ENCODE measurements at places on chromosomes 3 and 15.

DNA sequence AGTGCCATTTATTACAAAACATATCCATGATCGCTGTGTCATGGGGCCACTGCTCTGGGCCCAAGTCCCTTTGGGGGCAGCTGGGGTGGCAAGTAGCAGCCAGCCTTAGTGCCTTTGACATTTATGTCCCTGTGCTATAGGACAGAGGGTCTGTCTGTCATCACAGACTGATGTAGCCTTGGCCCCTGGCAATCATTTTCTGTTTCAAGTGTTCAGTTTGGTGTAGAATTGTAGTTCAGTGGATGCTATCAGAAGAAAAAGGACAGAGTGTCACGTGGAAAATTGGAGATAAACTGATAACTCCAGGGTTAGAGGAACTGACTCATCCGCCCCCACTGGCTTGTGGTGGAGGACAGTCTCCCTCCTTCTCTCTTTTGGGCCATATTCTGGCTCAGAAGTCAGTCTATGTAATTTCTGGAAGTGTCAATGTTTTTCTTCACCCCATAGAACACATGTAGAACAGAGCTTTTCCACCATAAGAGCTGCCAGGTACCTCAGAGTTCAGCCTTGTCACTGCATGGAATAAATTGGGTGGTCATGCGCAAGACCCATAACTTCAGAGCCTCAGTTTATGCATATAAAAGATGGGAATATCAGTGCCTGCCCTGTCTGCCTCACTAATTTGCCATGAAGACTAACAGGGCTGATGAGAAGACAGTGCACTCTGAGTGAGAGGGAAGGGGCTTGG, 4.5 kb upstream of the MRPS22 start:
- DNase-seq = no peak

DNA sequence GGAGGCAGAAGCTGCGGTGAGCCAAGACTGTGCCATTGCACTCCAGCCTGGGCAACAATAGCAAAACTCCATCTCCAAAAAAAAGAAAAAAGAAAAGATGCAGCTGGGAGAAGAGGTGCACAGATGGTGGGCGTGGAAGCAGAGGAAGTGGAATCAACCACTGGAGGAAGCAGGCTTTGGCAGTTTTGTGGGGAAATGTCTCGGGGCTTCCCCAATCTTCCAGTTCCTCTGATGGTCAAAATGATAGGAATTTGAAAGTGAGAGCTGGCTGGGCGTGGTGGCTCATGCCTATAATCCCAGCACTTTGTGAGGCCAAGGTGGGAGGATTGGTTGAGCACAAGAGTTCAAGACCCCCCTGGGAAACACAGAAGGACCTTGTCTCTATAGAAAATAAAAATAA, 48.1 kb upstream of the SMAD3 start:
- peak; percentile 40 for DNase-seq

- DNase-seq = no peak
Observed at GRCh38 chr15:67349634-67350033, 95.0 kb downstream of the IQCH start.

DNA sequence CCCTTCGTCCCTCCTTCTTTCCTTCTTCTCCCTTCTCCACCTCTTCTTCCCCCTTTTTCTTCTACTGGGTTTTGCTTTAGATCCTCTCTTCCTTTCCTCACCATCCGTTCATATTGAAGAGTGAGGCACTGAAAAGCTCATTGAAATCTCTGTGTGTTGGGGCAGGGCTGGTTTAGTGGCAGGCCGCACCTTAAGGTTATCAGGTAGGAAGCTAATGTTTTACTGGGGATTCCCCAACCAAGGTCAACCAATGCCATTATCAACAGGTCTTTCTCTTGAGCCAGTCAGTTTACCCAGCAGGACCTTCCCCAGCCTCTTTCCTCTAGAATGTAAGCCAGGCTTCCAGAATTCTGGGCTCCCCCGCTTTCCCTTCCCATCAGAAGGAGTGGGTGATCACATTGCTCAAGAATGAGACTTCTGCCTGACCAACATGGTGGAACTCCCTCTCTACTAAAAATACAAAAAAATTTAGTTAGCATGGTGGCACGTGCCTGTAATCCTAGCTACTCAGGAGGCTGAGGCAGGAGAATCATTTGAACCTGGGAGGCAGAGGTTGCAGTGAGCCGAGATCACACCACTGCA, 11.5 kb upstream of the VPS8 start:
- no peak for DNase-seq

Measured in dermis blood vessel endothelial cell (primary cell).